A172 (cell line): ENCODE measurements at places on chromosomes 6 and 20.

DNA sequence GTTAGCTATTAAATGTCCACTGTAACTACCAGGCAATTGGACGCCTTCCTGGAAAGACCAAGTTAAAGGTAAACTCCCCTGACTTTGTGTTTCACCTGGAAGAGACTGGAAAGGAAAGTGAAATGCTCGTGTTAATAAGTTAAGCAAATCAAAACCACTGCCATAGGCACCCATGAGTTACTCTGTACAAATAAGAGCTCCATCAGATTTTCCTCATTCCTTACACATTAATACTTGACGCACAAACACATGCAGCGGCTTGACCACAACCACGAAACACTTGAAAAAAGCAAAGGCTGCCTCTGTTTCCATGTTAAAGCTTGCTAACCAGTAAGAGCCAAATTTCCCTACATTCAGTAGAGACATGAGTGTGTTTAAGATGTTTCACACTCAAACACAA, 19.8 kb downstream of the GCM1 start:
- no peak for DNase-seq

DNA sequence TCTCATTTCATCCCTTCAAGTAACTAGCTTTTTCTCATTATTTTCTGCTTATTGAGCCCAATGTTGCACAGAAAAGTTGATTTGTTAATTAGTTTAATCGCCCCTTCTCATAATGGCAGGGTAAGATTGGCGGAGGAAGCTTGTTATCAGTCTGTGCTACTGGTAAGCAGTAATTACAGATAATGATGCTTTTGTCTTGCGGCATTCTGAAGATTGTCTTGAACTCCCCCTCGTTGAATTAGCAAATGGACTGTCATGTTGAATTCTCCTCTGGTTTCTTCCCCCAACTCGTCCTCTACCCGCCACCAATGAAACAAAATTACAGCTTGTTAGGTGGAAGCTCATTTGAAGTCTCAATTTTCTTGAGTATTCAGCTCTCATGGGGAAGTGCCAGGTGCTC, 39.4 kb downstream of the PRDM13 start:
- no peak for DNase-seq

GRCh38 chr6:168485818-168486217, 44.8 kb downstream of the SMOC2 start:
- no peak for DNase-seq

DNA sequence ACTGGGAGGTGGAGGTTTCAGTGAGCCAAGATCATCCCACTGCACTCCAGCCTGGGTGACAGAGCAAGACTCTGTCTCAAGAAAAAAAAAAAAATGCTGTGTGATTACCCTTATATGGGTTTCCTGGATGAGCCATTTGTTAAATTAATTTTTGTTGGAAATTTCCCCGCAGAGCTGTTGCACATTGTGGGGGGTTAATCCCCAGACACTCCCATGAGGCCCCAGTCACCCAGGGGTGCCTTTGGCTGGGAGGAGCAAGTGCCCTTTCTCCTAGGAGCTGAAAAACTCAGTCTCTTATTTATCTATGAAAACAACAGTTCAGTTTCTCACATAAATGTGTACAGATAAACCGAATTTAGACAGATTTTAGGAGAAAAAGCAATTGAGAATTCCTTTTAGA, 4.7 kb upstream of the DEFB132 start:
- no peak for DNase-seq

DNA sequence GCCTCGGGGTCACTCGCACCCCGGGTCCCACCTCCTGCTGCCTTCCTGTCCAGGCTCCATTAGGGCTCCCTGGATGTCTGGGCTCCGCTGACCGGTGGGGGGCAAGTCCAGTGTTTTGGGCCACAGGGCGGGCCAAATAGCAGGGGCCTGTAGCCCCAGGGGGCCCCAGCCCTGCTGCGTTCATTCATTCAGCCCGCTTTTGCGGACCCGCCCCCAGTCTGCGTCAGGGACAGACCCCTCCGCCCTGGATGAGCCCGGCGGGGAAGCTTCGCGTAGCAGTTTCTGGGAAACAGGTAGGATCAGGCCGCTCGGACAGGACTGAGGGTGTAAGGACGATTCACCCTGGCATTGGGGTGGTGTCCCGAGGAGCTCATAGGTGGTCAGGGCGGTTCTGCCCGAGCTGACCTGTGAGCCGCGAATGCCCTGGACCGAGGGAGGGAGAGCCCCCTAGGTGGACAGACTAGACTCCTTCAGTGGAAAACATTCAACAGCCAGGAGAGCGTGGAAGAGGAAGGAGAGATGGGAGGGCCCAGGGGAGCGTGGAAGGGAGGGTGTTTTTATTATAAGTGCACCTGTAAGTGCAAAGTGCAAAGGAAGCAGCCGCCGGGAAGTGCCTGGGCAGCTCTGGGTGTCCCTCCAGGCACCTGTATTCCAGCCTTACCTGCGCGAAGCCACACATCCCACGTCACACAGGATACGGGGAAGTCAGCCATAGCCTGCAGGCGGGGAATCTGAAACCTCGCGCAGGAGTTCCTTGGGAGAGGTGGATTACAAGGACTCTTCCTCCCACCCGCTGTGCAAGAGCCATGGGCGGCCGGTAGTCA, 662 bp downstream of the ENTPD6 start:
- peak; percentile 22 for DNase-seq

DNA sequence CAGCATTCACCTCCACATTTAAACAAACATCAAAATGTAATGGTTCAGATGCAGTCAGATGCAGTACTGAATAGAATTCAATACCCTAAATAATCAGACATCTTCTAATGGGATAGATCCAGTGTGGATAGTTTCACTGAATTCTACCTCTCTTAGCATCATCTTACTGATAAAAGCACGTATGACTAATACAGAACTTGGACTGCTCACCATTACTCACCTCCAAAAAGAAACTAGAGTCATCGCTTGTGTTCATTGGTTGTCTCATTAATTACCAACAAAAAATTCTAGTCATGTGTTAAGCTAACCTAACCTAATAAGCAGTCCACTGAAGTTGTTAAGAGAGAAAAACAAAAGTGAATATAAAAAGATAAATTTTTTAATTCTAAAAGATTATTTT, 165.9 kb upstream of the IRAK1BP1 start:
- DNase-seq = peak; percentile 81

DNA sequence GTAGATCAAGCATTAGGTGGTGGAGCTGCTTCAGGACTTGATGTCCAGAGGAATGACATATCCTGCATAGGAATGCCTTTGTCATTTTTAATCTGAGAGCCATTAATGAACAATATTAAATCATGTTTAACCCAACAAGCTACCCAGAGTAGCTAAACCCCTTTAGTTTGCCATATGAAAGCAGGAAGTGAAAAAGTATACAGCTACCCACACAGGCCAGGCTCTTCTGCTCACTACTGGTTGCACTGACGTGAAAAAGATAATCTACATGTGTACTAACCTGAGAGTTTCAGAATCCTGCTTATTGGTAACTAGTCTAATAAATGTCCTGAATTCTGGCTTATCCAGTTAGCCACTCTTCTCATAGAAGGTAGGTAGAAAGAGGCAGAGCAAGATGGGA, 19.9 kb downstream of the GLYATL3 start:
- no peak for DNase-seq

DNA sequence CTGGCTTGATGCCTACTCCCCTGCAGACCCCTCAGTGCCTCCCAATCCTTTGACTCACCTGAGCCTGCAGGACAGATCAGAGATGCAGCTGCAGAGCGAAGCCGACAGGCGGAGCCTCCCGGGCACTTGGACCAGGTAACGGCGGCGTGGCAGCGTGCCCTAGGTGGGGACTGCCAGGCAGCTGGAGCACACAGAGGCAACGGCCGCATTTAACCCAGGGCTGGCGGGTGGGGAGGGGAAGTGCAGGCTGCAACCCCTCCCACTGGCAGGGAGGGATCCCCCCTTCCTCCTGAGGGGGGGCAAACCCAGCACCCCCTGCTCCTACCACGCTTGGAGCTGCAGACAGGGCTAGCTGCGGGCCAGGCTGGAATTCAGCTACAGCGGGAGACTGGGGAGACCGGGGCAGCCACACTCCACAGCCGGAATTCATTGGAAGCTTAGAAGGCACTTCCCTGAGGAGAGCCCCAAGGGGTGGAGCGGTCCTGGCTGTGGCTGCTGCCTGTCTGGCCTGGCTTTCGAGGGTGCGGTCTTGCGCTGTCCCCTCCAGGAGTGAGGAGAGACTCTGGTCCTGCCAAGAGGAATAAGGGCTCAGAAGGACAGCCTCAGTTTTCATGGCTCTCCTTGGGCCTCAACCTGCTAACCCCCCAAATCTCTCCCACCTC, at the start of gene MATN4:
TSS of gene MATN4 (minus strand) at position 183 of the 662 bp plus-strand sequence. CDS start 2,717 bp downstream, outside the sequence.
- DNase-seq = no peak
